ENCODE measurements at places on chromosomes 4 and X.

DNA sequence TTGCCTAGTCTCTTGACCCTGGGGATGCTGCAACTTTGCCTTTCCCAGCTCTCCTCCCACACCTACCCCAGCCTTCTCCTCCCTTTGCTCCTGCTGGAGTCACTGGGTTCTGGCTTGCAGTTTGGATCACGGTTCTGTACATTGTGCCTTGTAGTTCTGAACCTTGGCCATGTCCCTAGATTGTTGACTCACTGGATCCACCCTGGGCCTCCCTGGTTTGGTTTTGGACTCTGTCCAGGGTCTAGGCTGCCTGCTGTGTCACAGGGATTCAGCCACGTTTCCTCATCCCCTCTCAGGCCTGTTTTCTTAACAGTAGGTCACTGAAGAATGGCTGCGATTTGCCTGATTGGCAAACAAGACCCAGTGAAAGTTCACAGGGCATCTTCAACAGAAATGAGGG lies 11.5 kb upstream of the GABRE start:
- DNase-seq, result no peak

- no peak for DNase-seq
Observed at GRCh38 chrX:123626962-123627361, 105.9 kb downstream of the THOC2 start.

DNA sequence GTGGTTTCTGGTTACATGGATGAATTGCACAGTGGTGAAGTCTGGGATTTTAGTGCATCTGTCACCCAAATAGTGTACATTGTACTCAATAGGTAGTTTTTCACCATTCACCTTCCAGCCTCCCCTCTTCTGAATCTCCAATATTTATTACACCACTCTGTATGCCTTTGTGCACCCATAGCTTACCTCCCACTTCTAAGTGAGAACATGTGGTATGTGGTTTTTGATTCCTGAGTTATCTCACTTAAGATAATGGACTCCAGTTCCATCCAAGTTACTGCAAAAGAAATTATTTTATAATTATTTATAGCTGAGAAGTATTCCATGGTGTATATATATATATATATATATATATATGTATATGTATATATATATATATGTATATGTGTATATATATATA lies 155.8 kb downstream of the HHIP start:
- DNase-seq, result no peak

- no peak for DNase-seq
Observed at GRCh38 chrX:132657876-132658275, 169.0 kb upstream of the MBNL3 start.

DNA sequence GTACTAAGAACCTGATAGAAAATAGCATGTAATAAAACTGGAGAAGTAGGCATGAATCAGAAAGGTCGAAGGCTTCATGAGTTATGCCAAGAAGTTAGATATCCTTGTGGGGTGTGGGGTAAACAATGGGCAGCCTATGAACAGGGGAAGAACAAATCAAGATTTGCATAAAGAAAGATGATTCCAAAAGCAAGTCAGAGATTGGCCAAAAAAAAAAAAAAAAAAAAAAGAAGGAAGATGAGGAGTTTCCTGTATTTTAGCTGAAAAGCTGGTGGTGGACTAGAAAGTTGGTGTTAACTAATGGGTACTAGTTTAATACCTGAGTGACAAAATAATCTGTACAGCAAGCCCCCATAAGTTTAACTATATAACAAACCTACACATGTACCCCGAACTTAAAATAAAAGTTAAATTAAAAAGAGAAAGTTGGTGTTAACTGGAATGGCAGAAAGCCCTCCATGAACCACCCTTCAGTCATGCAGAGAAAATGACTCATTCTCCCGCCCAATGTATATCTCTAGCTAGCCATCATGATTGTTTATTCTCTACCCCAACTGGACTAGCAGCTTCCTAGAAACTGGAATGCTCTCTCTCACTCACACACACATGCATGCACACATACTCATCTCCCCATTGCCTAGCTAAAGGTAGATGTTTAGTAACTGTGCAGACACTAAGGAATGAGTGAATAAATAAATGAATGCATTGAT lies 41.7 kb downstream of the ATP11C start:
- no peak for DNase-seq

DNA sequence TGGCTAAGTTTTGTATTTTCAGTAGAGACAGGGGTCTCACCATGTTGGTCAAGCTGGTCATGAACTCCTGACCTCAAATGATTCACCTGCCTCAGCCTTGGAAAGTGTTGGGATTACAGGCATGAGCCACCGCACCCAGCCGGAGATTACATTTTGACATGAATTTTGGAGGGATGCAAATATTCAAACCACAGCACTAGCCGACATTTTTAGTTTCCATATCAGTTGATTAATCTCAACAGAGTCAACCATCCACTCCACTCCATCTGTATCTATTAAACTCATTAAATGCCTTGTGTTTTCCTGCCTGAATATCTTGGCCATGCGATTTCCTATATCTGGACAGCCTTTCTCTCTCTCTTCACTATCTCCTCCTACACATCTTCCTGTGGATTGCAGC lies 64.1 kb upstream of the PDGFRA start:
- no peak for DNase-seq

- DNase-seq, result no peak
Observed at GRCh38 chrX:12999422-12999821, 24.5 kb downstream of the TMSB4X start.

DNA sequence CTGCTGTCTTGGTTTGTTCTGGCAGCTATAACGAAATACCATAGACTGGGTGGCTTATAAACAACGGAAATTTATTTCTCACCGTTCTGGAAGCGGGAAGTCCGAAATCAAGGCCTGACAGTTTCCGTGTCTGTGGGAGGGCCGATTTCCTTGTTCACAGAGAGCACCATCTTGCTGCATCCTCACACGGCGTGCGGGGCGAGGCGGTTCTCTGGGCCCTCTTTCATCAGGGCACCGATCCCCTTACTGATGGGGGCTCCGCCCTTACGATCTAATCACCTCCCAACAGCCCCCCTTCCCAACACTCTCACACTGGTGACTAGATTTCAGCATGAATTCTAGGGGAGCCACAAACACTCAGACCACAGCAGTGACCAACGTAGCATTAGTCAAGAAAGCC lies 578.3 kb upstream of the FAT1 start:
- no peak for DNase-seq

DNA sequence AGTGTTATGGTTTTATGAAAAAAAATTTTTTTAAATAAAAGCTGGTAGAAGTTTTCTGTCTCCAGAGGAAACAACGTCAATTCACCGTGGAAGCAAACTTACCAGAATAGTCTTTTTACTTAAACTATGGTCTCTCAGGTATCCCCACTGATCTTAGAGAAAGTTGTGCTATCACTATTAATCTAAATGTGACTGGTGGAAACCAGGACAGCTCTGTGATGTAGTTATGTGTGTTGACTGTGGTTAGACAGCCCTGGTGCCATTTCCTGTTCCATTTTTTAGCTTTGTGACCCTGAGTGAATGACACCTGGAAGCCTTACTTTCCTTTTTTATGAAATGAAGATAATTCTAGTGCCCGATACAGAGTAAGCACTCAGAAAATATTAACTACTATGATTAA lies 111.8 kb upstream of the HUWE1 start:
- DNase-seq, result no peak

DNA sequence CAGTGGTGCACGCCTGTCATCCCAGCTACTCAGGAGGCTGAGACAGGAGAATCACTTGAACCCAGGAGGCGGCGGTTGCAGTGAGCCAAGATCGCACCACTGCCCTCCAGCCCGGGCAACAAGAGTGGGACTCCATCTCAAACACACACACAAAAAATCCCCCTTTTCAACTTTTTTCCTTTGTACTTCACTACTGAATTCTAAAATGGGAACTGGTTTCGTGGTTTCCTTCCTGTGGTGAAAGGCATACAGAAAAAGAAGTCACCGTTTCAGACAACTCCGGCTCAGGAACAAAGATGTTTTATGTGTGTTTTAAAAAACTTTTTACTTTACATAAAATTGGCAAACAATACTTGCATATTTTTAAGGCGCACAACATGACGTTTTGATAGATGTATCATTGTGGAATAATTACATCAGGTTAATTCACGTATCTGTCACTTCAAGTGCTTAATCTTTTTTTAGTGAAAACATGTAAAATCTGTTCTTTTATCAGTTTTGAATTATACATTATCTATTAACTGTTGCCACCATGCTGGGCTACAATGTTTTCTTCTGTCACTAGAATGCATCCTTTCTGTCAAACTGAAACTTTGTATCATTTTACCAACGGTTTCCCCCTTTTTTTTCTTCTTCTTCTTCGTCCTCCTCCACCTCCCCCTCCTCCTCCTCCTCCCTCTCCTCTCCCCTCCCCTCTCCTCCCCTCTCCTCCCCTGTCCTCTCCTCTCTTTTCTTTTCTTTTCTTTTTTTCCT lies 186.0 kb downstream of the CRLF2 start:
- DNase-seq, result no peak

DNA sequence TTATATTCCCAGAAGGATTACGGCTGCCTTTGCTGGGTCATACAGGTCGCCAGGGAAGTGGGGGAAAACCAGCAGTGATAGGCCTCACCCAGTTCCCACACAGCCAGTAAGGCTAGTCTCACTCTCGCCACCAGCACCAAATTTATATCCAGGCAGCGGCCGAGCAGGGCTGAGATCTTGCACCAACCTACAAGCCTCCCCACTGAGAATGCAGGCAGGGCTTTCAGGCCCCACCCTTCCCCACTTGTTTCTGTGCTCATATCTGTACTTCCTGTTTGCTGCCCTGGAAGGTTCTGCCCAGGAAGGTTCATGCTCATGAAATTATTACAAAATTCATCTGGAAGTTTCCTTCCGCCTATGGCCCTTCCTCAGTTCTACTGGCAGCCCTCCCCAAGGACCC lies 179.7 kb downstream of the STIM2 start:
- no peak for DNase-seq

DNA sequence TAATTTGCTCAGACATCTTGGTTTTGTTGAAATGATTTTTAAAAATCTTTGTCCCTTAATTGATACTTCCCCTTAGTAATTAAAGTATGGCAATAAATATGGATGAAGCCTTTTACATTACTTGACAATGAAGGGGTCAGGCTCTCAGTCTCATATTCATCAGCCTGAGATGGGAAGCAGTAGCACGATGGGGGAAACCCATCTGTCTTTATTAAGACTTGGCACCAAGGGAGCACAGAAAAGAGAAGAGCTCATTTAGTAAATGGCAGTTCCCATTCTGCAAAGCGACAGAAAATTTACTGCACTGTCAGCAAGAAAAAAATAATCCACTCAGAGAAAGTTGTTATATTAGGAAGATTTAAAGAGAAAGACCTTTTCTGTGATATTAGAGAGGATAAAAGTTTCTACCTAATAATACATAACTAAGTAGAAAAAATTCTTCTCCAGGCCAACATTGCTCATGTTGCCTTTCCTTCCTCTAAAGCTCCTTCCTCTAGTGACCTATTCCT lies 7.9 kb upstream of the SERTM2 start:
- no peak for DNase-seq

GRCh38 chrX:115462406-115462805 lies 98.6 kb upstream of the PLS3 start:
- DNase-seq, result no peak

Measured in stimulated activated CD4-positive, alpha-beta T cell treated with anti-CD3 and anti-CD28 coated beads, Interleukin-1b, Interleukin-23, amount 100 ng/mL, for 24 hours (primary cell).